ENCODE measurements at places on chromosomes 3 and 15.

DNA sequence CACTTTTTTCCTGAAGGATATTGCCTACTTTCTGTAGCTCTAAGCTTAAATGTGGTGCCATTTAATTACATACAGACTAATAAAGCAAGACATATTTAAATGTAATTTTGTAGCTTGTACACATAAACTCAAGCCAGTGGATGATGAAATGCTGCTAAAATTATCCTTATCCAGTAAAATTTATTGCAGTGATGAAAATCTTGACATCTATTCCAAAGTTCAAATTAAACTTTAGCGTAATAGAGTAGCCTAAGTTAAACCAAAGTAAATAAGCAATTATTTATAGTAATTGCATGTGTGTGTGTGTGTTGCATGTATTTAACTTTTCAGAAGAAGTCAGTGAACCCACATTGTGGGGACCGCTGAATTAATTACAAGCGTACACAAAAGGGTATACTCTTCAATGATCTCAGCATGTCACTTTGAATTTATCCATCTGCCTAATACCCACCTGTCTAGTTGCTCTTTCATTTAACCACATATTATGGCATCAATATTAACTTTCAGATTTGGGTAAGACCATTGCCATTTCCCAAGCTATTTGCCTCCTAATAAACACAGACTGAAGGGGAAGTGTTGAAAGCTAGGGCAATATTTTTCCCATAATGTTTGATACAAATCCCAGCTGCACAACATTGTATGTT is 85.0 kb downstream of the MECOM start:
- DNase-seq, result no peak

- DNase-seq, result peak; percentile 97
These were observed 36.7 kb downstream of the SRP14 start for GRCh38 chr15:40002295-40002694.

DNA sequence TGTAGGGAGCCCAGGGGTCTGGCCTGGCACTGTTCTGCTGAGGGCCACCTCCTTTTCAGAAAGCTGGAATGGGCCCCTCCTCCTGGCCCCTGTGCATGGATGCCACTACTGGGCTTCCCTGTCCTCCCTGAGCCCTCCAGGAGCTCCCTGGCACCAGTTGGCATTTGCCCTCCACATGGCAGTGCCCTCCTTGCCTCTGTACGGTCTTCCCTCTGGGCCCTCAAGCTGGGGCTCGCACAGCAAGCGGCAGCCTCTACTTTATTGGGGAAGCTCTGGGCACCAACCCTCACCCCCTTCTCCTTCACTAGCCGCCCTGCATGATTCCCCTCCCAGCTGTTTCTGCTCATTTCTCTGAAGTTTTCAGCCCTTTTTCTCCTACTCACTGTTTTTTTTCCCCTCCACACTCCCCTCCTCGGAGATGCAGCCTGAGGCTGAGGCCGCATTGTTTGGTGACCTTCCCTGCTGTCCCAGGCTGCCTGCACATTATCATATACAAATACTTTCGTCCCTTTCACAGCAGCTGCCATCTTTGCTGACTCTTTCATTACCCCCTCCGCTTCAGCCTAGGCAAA is 127.3 kb downstream of the EEFSEC start:
- DNase-seq, result peak; percentile 93

GRCh38 chr15:56893364-56893678 is 25.1 kb upstream of the TCF12 start:
- DNase-seq, result no peak

- peak; percentile 5 for DNase-seq
These were observed 205.6 kb downstream of the CADM2 start for GRCh38 chr3:85164436-85164835.

DNA sequence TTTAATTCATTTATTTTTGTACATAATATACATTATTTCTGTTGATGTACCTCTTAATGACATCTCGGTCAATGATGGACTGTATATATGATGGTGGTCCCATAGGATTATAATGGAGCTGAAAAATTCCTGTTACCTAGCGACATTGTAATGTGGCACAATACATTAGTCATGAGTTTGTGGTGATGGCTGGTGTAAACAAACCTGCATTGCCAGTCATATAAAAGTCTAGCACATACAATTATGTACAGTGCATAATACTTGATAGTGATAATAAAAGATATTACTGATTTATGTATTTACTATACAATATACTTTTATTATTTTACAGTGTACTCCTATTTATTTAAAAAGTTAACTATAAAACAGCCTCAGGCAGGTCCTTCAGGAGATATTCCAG is 15.1 kb downstream of the TTC14 start:
- no peak for DNase-seq

GRCh38 chr15:67839499-67839928 is 331 bp downstream of the RNU6-1 start:
- DNase-seq, result peak; percentile 86

- DNase-seq, result no peak
These were observed 215.3 kb downstream of the OPA1 start for GRCh38 chr3:193808317-193808716.

DNA sequence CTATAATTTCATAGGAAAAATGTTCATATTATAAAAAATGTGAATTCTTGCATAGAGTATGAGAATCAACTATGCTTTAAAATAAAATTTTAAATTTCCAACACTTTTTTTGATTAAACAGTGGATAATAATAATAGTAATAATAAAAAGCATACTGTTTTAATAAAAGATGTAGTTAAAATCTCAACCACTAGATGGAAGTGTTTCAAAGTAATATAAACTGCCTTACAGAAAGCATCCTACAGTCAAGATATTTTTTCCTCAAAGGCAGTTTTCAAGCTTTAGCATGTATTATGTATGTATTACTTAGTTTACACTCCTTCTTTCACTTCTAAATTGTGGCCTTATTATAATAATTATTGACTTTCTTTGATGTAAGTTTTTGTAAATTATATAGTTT is 217.5 kb downstream of the CHL1 start:
- peak; percentile 60 for DNase-seq

GRCh38 chr3:64871834-64872249 is 184.0 kb upstream of the ADAMTS9 start:
- DNase-seq, result no peak

DNA sequence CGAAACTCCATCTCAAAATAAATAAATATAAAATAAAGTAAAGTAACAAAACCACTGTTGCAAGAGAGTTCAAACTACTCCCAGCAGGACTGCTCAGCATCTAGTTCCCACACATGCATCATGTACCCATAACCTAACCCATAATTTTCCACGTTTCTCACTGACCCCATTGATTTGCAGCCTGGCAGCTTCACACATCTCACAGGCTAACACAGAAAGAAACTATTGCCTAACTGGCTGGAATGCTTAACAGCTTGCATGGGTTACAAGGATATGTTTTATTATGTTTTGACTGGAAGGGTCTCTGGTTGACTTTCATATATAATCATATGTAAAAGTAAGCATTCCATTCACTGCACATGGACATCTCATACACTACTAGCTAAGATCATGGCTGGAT is 55.6 kb upstream of the TBC1D23 start:
- DNase-seq, result no peak

GRCh38 chr3:46734773-46735172 is 17.1 kb upstream of the PRSS50 start:
- no peak for DNase-seq

DNA sequence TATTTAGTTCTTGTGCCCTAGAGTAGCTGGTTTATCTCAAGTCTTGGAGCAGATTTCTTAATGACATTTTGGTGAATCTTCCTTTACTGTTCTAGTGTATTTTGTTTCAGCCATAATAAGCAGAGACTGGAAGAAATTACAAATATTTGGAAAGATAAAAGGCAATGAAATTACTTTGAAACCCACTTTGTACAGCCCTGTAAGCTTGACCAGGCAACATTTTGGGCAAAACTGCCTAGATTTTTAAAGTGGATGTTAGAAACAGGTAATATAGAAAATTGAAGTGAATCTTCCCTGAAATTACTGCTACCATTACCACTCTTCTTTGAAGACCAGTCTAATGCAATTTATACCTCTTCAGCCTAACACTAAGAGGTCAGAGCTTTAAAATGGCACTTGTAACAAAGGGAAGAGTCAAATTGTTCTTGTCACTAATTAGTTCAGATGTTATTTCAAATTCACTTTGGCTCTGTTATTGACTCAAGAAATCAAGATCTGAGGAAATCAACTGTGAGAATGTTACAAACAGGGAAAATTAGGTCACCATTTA is 589.4 kb downstream of the NLGN1 start:
- no peak for DNase-seq

- no peak for DNase-seq
These were observed 128.0 kb downstream of the ATP8B4 start for GRCh38 chr15:49990835-49991545.

GRCh38 chr3:37148208-37148607 is 26.2 kb downstream of the LRRFIP2 start:
- DNase-seq, result no peak

DNA sequence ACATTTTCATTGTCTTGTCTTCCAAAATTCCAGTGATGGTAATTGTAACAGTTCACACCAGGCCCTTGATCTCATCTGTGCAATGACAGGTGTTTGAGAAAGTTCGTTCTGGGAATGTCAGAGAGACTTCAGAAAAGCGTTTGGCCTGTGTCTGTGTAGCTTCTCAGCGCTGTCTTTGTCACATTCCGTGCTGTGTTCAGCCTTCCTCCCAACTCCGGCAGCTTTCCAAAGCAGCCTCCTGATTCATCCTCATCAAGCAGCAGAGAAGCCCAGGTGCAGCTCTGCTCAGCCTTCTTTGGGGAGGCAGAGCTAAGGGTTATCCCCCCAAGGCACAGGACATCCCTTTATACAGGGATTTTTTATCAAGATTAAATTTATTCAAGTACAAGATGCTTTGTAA is 494.0 kb upstream of the SUCLG2 start:
- DNase-seq, result no peak

GRCh38 chr15:75483961-75484360 is 32.5 kb upstream of the SIN3A start:
- no peak for DNase-seq

DNA sequence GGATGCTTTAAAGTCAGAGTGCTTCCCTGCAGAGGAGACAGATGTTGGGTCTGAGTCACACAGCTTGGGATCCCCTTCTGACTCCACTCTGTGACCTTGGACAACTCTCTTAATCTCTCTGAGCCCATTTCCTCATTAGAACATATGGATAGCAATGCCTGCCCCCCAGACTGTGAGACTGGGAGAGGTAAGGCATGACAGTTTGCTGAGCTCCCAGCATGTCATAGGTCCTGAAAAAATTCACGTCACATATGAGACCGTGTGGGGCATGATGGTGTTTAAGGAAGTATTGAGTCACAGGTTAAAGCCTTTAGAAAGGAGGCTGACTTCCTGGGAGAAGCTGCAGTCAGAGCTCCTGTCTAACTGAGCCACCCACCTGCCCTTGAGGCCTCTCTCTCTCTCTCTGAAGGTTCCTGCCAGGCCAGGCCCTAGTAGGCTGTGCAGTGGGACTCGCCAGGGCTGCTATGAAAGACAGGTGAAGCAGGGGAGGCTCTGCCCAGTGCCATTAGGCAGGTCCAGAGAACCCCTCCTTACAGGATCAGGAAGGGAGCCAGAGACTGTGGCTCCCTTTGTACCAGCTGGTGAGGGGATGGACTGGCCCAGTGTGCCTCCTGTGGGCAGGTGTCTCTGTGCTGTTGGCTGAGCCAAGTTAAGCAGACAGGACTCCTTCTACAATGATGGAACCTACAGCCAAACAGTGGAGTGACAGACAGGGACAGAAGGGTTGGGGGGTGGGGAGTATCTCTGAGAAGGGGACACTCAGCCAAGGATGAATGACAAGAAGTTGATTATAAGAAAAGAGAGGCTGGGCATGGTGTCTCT is 19.5 kb upstream of the DOCK3 start:
- no peak for DNase-seq

- DNase-seq, result no peak
These were observed 72.5 kb upstream of the P3H2 start for GRCh38 chr3:190193210-190193609.

DNA sequence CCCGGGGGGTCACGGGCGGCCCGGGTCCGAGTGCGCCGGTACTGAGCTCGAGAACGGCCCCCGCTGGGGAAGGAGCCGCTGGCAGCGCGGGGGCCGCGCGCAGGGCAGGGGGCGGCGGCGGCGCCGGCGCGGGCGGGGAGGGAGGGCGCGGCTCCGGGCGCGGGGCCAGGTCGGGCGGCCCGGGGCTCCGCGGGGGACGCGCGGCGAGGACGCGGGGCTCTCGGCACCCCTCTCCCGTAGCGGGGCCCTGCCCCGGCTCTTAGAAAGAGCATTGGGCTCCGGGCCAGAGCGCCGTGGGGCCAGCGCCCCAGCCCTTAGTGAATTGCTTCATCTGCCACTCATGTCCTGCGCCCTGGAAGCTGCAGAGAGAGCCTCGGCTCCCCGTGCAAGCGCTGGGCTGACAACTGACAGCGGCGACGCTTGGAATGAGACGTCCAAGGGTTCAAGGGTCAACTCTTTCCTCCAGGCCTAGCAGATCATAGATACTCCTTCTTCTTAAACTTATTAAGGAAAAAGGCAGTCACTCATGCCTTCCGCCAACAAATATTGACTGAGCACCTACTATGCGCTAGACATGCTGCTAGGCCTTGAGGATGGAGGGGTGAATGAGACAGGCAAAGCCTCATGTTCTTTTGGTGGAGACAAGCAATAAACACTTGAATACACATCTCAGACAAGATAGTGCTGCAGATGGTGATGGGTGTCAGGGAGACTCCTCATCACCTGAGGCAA is 140.8 kb downstream of the SMAD6 start:
- peak; percentile 20 for DNase-seq

DNA sequence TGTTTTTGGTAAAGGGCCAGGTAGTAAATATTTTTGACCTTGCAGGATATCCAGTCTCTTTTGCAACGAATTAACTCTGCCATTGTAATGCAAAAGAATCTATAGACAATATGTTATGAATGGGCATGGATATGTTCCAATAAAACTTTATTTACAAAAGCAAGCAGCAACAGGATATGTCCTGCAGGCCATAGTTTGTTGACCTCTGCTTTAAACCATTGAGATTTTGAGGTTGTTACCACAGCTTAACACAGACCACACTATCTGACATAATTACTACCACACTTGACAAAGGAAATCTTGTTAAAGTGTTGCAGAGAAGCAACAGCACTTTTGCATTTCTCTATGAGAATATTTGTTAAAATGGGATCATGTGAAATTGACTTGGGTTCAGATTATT is 349.3 kb downstream of the ERC2 start:
- DNase-seq, result no peak

DNA sequence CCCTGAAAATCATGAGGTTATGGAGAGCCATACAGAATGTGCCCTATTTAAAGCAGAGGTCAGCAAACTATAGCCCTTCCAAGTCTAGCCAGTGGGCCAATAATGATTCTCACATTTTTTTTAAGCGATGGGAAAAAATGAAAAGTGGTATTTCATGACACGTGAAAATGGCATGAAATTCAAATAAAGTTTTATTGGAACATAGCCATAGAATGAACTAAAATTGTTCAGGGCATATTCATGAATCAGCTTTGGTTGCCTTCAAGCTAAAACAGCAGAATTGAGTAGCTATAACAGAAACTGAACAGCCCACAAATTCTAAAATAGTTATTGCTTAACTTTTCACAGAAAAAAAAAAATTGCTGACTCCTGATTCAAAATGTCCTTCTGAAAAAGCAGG is 104.5 kb downstream of the TFG start:
- DNase-seq, result no peak

DNA sequence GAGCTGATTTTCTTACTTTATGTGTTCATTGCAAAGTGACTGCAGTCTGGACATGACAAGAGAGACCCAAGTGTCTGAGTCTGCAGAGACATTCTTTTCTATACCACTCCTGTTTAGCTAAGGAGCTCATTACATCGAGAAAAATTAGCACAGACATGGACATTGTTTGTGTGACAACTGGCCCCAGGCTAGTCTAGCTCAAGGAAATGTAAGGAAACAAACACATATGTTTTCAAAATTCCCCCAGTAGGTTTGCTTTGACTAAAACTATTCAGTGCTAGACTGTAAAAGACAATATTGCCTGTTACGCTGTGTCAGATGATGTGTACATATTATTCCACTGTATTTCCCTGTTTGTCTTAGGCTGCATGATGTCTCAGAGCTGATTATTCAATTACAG is 40.9 kb downstream of the TPRG1 start:
- no peak for DNase-seq
